Astrocyte (in vitro differentiated cells and primary cell): ENCODE measurements at places on chromosomes 6 and 20. TPM values are rescaled to one million over a fixed set of nuclear protein-coding genes. Genes with fewer than 3 reads are reported as not detected.

ARMC12 gene
- total RNA-seq, result 0.25 TPM in 1 of 2 replicates, not detected in the other

FRK gene
- total RNA-seq, result 0.77 and 1.3 TPM in 2 replicates

MYO6 gene
- 29.6 and 33.1 TPM in 2 replicates for total RNA-seq

NFKBIE gene
- 10.1 and 11.0 TPM in 2 replicates for total RNA-seq

TRIM31 gene
- total RNA-seq, result not detected in 2 replicates
